ENCODE measurements at places on chromosomes 7 and 10. TPM values are rescaled to one million over a fixed set of nuclear protein-coding genes. Genes with fewer than 3 reads are reported as not detected.

DNA sequence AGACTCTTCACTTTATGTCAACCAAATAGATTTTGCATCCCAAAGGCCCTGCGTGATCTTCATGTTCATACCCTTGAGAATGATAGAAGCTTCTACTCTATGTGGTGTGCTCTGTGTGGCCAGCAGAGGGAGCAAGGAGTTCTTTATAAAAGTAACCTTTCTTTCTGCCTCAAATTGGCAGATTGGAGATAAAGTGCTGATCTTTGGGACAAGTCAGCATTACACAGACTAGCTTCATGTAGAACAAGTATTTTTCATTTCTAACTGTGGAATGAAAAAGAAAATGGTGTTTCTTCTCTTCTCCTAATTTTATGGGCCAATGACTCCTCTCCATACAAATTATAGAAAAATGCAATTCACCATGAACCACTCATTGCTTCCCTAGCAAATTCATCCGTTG is 1214.1 kb downstream of the SORCS1 start:
- peak; percentile 77 for DNase-seq

GRCh38 chr7:152435384-152436110 is at the start of gene KMT2C:
Gene KMT2C (minus strand): TSS chr7:152436003. CDS start chr7:152435786, 217 bp downstream.
- peak; percentile 78 for DNase-seq

GRCh38 chr7:1359681-1360485 is 99.4 kb downstream of the MICALL2 start:
- no peak for DNase-seq

DNA sequence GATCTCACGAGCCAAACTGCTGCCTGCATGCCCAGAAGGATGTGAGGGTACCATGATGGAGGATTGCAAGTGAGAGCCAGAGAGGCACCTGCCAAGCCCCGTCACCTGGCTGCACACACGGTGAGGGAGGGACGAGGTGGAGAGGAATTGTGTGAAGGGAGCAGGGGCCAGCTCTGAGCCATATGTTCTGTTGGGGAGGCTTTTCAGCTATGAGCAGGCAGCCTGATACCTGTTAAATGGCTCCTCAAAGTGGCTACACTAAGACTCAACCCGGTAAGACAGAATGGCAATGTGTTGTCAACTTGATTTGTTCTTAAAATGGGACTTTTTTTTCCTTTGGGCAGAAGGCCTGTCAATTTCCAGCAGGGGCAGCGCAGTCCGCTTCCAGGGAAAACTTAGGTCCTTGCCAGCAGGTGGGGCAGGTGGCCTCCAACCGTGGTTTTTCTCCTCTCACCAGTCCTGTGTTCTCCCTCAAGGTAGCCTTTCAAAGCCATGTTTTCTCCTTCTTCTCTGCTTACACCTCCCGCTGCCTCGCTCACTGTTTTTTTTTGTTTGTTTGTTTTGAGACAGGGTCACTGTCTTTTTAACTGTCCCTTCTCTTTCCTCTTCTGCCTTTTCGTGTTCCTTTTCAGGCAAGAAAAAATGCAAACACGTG is 57.7 kb upstream of the ZNRF2 start:
- no peak for DNase-seq

VGF gene
- not detected for total RNA-seq

- no peak for DNase-seq
Measured at GRCh38 chr7:4742051-4742573, 33.3 kb upstream of the AP5Z1 start.

- no peak for DNase-seq
Measured at GRCh38 chr7:117386110-117386706, 41.1 kb downstream of the ASZ1 start.

DDC gene
- not detected for total RNA-seq

CTAGE15 gene
- not detected for total RNA-seq

DNA sequence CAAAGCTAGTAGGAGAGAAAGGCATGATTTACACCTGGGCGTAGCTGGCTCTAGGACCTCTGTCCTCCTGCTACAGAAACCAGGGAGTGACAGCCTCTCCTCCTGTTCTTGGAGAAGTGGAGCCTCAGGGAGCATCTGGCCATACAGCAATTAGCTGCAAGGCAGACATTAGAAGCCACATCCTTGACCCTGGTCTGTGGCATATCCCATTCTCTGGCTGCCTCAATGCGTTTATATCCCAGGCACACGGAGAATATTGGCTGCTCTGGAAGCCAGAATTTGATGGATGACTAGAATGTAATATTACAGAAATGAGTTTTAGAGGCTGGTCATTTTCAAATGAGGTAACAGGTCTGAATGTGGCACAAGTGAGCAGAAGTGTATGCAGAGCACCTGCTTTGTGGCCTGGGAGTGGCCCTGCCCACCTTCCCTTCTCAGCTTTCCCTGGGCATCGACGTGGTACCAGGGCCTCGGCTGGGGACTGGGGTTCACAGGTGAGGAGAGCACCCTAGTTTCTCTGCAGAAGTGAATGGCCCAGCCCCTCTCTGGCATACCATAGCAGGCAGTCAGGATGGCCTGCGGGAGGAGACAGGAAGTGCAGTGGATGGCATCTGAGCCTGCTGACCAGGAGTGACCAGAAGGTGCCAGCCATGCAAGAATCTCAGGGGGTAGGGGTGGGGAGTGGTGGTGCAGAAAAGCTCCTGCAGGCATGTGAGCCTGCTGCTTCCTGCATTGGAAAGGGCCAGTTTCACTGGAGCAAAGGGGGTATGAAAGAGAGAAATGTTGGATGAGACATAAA is 367.2 kb upstream of the ZNF32 start:
- DNase-seq, result no peak

Measured in sciatic nerve (tissue), 2 donors.